Spinal cord (tissue), 10 donors: ENCODE measurements at places on chromosomes 16 and 17.
A peak's percentile ranks its signal among the peaks of the same experiment; 100 is the strongest.

GRCh38 chr17:60600490-60601446 lies 775 bp downstream of the PPM1D start:
- peak; percentile 86 for DNase-seq

DNA sequence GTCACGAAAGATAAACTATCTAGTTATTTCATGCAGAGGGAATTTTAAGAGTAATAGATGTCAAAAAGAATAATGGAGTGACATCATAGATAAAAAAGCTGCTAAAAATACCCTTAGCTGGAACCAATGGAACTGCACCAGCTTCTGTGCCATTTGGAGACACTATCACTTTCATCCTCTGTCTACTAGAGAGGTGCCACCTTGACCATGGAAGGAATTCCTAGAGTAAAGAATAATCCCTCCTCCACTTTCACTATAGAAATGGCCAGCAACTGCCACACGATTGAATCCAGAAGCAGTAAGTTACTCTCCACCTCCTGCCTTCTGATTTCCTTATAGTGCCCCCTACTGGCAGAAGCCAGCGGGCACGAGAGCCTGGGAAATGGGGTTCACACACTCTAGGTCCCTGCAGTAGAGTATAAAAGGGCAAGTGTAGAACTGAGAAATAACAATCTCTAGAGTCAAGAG lies 2.8 kb upstream of the ALDH3A2 start:
- DNase-seq: peak; percentile 34

DNA sequence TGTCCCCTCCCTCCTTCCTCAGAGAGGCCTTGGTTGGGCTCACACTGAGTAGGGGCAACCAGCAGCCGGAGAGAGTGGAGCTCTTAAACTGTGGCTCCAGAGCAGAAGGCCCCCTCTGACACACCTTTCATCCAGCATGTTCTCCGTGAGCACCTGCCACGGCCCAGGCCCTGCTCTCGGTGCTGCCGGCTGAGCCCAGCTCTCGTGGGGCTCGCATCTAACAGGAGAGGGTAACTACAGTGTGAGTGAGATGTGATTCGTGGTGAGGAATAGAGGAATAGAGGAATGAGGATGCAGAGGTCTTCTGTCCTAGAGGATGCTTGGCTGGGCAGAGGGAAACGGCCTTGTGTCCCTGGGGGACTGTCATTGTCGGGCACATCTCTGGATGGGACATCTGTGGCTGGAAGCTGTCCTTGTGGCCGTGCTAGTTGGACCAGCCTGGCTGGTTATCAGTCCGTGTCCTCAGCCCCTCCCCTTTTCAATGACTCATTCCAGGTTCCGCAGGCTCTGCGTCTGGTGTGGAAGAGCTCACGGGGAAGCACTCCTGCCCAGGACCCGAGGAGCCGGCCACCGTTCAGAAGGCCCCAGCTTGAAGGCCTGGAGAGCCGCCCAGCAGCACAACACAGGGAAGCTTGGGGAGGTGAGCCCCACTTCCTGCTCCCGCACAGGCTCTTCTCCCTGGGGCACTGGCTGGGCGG lies 11.9 kb upstream of the DNASE1 start:
- no peak for DNase-seq

GRCh38 chr17:60161598-60162330 lies 12.0 kb downstream of the CA4 start:
- peak; percentile 70 for DNase-seq

DNA sequence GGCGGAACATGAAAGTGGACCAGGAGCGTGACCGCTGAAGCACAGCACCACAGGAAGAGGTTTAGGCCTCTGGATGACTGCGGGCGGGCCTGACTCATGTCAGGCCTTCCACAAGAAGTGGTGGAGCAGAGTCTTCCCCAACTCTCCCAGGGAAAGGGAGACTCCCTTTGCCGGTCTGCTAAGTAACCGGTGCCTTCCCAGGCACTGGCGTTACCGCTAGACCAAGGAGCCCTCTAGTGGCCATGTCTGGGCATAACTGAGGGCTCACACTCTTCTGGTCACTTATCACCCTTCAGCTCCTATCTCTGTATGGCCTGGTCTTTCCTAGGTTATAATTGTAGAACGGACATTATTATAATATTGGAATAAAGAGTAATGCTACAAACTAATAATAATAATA lies 1931.9 kb downstream of the TP53TG3F start:
- no peak for DNase-seq

- DNase-seq: no peak
Measured at GRCh38 chr17:66290101-66290722, 12.2 kb upstream of the PRKCA start.

- no peak for DNase-seq
Measured at GRCh38 chr16:57315416-57315815, 30.9 kb upstream of the PLLP start.

- DNase-seq: no peak
Measured at GRCh38 chr16:81696166-81696960, 82.7 kb upstream of the PLCG2 start.

- DNase-seq: no peak
Measured at GRCh38 chr16:27088216-27088615, 21.5 kb downstream of the C16orf82 start.

DNA sequence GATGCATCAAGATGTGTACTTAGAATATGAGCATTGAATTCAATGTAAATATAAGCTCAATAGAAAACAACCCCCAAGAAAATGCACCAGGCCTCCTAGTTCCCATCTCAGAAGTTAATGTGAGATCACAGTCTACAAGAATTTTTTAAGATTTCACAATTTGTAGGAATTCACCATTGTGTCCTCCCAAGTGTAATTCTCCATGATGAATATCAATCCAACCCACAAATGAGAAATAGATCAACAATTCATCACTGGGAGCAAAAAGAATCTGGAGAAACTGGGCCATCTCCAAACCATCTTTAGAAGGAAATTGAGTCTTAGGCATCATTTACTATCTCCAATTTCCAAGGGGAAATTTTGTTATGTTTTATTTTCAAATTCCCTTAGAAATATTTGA lies 310.5 kb upstream of the GOT2 start:
- DNase-seq: no peak

GRCh38 chr17:75065562-75066151 lies 18.6 kb downstream of the KCTD2 start:
- DNase-seq: no peak

DNA sequence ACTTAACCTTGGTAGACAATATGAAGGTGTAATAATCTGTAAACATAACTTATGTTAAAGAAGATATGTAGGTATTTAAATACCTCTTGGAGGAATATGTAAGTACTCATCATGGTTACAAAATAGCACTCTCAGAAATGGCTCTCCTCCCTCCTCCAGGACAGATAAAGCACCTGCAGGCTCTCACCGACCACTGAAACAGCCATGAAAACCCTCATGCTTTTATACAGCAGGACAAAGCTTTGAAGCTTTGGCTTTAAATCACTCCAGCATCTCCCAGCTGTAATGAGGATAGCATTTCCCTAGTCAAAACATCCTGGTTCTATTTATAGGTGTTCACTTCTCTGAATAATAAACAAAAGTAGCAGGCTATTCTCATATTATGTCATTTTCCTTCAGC lies 69.1 kb upstream of the PMFBP1 start:
- DNase-seq: no peak

DNA sequence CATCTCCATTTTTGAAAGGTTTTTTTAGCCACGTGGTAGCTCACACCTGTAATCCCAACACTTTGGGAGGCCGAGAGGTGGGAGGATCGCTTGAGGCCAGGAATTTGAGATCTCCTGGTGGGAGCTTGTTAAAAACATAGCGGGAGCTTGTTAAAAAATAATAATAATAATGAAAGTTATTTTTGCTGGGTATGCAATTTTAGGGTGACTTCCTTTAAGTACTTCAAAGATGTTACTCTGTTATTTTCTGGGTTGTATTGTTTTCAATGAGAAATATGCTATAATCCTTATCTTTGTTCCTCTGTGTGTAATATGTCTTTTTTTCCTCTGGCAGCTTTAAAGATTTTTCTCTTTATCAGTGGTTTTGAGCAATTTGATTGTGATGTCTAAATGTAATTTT lies 48.1 kb downstream of the NLK start:
- DNase-seq: no peak

- DNase-seq: no peak
Measured at GRCh38 chr17:29133121-29133713, 47.0 kb downstream of the MYO18A start.

GRCh38 chr17:50517504-50518383 lies 9.5 kb downstream of the MYCBPAP start:
- DNase-seq: no peak

DNA sequence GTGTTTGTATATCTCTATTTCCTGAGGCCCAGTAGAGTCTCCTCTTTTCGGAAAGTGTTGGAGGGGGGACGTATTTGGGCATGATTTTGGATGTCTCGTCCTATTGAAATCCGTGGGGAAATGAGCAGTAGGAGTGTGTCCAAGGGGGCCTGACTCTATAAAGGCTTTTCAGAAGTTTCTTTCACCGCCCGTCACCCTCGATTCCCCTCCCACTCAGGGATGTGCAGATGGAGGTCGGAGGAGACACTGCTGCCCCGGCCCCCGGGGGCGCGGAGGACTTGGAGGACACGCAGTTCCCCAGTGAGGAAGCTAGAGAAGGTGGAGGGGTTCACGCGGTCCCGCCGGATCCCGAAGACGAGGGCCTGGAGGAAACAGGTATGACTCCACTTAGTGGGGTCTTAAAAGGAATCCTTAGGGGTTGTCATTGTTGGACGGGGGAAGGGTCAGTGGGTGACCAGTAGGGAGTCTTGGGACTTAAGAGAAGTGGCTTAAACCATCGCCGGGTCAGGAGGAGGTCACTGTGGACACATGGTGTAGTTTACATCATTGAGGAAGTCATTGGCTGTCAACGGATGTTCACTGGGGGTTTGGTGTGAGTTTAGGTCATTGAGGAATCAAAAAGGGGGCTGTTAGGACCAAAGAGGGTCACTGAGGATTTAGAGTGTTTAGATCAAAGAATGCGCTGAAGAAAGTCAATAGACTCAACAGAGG lies 424 bp downstream of the MON1B start:
- DNase-seq: no peak

GRCh38 chr16:83159049-83159448 lies 532.3 kb downstream of the CDH13 start:
- no peak for DNase-seq

DNA sequence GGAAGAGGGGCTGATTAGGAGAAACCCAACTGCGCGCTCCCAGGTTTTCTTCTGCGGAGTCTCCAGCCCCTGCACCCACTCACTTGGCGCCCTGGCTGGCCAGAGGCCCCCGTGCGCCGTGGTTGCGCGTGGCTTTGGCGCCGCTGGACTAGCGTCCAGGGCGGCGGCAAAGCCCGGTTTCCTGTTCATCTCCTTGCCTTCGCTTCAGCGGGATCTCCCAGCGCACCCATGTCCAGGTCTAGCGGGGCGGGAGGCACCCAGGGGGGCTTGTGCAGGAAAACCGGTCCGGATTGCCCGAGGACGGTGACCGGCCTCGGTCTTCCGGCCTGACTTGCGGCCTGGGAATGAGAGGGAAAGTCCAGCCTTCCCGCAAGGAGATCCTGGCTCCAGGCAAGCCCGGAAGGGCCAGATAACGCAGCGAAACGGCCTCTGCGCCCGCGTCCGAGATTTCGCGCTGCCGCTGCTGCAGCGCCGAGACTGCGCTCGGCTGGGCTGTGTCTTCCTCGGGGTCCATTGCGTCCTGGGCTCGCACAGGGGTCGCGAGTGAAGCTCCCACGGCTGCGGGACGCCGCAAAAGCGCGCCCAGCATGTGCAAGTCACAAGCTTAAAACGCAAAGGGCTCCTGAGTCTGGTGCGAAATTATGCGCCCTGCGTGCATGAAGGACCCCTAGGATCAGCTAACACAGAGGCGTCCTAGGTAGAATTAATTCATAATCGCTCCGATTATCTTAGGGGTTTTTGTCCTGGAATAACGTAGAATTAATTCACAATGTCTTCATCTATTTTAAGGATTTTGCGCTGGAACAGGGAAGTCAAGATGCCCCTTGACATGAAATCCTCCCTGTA lies 5.7 kb downstream of the FOXF1 start:
- no peak for DNase-seq

GRCh38 chr17:27322690-27323508 lies 29.0 kb downstream of the WSB1 start:
- no peak for DNase-seq

GRCh38 chr17:77909236-77909635 lies 49.3 kb upstream of the TNRC6C start:
- DNase-seq: no peak

DNA sequence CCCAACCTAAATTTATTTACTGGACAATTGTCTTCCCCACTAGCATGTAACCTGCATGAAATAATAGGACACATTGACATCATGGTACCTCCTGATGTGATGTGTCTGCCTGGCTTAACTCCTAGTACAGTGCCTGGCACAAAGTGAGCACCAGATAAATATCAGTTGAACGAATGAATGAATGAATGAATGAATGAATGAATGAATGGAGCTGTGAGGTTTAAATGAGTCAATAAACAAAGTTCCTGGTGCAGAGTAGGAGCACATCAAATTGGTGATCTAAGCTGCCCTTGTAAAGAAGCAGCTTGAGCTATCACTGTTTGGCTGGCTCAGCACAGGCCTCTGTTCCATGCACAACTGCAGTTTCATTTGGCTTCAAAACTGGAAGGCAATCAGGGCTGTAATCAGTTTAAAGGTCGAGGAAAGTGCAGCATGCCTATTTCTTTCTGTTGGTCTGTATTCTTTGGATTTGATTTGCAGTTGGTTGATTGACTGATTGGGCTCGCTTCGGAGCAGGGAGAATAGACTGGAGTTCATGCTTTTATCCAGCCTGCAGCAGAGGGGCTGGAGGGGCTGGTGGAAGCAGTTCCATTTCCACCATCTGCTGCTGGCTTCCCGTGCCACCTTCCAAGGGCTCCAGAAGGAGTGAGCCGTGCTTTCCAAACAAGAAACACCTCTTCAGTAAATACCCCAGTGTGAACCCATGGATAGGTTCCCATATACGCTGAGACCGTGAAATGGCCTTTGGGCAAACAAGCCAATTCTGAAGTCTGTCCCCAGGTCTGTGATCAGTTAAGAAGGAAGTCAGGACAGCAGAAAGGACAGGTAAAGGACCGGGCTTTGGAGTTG lies 54.6 kb downstream of the GPRC5B start:
- DNase-seq: peak; percentile 10

- no peak for DNase-seq
Measured at GRCh38 chr17:83032781-83033180, 46.6 kb upstream of the METRNL start.

GRCh38 chr17:2433696-2434095 lies 32.8 kb upstream of the MNT start:
- no peak for DNase-seq

- no peak for DNase-seq
Measured at GRCh38 chr16:1107731-1108130, 11.7 kb upstream of the C1QTNF8 start.
